SIG-M5 (cell line): ENCODE measurements at places on chromosomes 5 and 9.

GRCh38 chr9:77710965-77711648, 63.0 kb upstream of the GNA14 start:
- no peak for DNase-seq

DNA sequence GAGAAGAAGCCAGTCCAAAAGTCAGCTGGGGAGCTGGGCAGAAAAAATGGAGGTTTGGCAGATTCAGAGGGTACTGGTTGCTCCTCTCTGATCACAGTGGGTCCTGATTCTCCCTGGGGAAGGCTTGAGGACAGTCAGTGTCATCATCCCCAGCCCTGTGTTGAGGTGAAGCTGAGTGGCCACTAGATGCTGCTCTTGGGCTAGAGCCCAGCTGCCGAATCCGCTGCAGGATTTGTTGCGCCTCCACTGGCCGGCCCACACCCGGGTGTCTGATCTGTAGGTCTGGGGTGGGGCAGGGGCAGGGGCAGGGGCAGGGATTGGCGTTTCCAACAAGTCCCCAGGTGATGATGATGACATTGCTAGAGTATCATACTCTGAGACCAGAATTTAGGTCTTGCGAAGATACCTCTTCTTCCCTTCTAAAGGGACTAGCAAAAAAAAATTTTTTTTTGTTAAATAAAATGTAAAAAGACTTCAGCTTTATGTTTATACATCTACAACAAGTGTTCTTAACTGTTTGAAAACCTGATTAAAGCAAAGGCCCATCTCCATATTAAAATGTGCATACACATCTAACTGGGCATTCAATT, 106.8 kb downstream of the PDE6A start:
- no peak for DNase-seq

- no peak for DNase-seq
Observed at GRCh38 chr5:152051499-152052454, 127.1 kb upstream of the GLRA1 start.

GRCh38 chr5:33936004-33936380, 194 bp upstream of the RXFP3 start:
- DNase-seq, result no peak

- DNase-seq, result no peak
Observed at GRCh38 chr9:127707766-127708165, 978 bp downstream of the CFAP157 start.

DNA sequence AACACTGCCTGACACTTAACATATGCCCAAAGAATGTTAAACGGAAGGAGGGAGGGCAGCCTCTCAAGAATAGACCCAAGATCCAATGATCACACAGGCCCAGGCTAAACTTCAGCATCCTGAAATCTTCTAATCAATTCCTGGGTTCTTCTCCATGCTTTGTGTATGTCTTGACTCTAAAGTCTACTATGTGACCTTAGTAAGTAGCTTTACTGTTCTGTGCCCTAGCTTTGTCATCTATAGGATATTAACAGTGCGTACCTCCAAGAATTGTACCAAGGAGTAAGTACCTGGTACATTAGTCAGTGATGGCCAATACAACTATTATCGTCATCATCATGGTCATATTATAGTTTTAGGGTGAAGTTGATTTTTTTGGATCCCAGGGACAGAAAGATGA, 96.6 kb downstream of the SGCD start:
- DNase-seq, result no peak

DNA sequence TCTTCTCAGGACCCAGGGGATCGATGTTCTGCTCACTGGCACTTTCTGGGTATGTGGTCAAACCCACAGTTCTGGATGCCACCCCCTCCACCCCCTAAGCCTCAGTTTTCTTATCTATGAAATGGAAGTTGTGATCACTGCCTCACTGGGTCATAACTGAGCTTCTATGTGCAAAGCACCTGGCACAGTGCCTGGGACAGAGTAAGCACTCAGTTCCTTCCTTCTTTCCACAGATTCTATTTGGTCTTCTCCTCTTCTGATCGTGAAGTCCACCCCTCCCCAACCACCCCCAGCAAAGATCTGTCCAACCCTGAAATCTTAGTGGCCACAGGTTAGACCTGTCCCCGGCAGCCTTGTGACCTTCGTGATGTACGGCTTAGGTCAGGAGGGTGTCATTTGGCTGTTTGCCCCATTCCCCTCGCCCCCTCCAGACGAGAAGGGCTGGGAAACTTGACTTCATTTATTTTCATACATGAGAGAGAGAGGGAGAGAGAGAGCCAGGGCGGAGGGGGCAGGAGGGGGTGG, 181.4 kb downstream of the FGF18 start:
- no peak for DNase-seq

GRCh38 chr5:169811680-169812079, 168.6 kb downstream of the INSYN2B start:
- no peak for DNase-seq

DNA sequence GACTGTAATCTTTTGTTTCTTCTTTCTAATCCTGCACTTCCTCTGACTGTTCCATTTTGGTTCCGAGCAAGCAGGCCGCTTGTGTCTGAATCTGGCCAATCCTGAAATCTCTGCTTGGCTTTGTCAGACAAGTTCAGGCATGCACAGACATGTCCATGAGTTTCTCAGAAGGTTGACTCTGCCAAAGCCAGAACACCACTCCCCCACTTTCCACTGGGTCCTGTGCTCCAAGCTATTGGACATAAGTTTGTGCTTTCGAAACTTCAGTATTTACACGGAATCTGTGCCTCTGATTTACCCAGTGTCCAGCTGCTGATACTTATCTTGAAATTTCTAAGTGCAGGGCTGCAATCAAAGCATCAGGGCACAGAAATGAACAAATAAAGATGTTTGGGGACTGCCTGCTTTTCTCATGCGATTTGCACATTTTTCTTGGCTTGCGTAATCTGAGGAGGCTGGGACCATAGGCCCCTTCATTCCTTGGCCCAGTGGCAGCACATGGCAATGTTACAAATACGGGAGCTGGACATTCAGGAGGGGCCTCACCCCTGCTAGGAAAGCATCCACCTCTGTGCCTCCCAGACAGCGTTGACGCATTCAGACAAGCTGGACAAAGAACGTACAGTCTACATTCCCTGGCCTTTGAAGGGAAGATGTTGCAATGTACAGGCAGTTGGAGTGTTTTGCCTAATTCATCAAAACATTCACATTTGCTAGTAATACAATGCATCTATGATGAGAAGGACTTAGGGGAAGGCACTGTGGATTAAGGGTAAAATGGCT, 209.2 kb upstream of the PAPPA start:
- DNase-seq, result no peak
